ENCODE measurements at places on chromosomes 1 and 21.

DNA sequence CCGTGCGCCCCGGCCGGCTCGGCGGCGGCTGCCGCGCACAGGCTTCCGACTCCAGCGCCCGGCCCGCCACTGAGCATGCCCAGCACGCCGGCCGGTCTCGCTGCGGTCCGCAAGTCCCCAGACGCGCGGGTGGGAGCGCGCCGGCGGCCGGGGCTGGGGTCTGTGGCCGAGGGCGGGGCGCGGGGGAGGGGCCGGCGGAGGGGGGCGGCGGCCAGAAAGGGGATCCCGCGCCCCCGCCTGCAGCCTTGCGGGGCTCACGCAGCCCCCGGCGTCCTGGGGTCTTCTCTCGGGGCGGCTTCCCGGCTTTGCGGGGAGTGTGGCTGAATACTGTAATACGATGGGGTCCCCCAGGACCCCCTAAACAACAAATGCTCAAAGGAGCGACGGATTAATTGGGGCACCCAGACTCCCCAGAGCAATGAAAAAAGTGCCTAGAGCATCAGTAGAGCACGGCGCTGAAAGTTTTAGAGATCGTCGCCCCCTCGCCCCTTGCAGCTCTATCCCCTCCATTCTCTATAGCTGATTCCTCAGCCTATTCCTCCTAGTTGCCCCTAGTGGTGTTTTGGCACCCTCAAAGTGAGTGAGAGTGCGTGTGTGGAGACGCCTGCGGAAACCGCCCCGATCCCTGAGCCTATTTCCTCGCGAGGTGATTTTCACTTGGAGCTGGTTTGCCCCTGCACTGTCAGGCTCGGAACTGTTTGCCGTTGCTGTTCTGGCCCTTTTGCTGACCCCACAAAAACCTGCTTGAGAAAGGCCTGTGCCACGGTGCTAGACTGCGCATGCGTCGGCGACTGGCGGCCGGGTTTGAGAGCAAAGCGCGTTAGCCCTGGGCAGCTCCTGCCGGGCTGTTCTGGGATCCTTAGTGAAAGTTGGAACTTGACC is at the start of gene VAV3:
Gene VAV3, minus strand, starts transcription at position 71 of the 882 bp plus-strand sequence. CDS start 311 bp downstream, outside the sequence.
- peak; percentile 56 for DNase-seq

- no peak for DNase-seq
Measured at GRCh38 chr1:220966881-220967611, 87.8 kb downstream of the HLX start.

DNA sequence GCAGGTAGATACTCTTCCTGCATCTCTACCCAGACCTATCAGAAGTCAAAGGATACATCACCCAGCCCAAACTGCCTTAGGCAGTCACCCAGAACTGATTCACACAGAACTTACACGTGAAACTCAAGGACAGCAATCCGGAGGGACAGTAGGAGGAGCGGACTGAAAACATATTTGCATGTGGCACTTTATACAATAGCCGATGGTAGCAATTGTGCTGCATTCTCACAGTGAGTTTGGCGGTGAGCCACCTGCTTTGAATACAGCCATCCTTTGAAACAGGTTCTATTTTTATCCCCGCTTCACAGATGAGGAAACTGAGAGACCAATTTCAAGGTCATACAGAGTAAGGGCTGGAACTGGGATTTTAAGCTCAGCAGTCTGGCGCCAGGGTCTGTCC is 69.5 kb downstream of the EDEM3 start:
- DNase-seq = no peak

DNA sequence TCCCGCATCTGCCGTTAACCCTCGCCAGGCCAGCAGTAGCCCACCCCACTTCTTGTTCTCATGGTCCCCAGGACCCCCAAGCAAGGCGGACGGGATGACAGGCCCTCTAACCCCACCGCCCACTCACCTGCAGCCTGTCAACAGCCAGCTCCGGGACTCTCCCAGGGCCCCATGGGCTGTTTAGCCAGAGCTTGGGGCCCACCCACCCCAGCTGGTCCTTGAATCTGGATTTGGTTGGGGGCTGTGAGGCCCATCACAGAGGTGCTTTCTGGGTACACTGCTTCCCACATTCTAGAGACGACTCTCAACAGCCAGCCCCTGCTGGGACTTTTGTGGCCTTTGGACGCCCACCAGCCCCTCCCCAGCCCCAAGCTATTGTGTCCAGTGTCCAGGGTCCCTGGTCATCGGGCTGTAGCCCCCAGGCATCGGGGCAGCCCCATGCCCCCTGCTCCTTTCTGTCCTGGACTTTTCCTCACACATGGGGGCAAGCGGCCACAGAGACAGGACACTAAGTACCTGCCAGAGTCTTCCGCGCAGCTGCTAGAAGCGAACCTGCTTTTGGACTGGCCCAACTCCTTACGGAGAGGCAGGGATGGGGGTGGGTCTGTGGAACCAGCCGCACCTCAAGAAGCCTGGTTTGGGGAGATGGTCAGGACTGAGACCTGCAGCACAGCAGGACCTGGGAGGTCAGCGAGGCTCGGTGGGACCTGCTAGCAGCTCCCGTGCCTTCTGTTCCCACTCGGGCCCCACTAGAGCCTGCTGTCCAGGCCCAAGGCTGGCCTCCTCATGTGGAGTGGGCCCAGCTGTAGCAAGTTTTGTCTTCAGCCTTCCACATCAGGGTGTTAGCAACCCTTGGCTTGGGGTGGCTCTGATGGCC is 208.1 kb upstream of the VAMP3 start:
- DNase-seq = no peak

DNA sequence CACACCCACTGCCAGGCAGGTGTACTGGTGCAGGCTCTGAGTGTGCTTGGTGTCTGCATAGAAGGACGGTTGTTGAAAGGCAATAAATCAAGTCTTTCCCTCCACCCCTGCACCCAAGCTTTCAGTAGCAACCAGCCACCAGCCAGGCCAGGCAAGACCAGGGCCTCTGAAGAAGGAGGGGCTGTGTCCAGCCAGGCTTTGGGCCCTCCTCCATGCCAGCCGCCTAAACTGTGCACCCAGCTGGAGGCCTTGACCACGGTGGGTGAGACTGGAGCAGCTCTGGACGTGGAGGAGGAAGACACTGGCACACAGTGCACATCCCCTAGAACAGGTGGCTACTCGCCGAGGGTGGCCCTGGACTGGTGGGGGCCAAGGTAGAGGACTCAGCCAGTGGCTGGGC is 4.9 kb downstream of the OLIG2 start:
- no peak for DNase-seq

- DNase-seq = no peak
Measured at GRCh38 chr1:237269938-237270337, 228.0 kb downstream of the RYR2 start.

Data from stimulated activated CD4-positive, alpha-beta T cell treated with anti-CD3 and anti-CD28 coated beads, Interleukin-15, amount 100 ng/mL, for 48 hours (primary cell).